ENCODE measurements at places on chromosomes 7 and 10.

GRCh38 chr10:5665373-5666007 lies 905 bp downstream of the ASB13 start:
- DNase-seq, result no peak

- DNase-seq, result no peak
Observed at GRCh38 chr7:95435422-95435780, 573 bp upstream of the PON2 start.

GRCh38 chr10:116472891-116473290 lies 45.2 kb downstream of the PNLIPRP3 start:
- DNase-seq, result peak; percentile 13

DNA sequence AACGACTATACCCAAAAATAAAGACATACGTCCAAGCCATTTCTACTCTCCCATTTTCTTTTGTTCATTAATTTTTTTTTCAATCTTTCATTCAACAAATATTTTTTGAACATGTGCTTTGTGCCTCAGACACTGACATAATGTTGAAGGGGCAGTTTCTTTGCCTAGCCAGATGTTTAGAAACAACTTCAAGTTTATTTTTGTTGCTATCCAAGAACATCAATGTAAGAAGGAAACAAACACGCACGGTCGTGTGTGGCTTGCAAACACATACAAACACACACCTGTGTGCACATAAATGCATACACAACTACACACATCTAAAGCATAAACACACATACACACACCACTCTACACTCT lies 39.9 kb downstream of the BTBD16 start:
- DNase-seq, result no peak

DNA sequence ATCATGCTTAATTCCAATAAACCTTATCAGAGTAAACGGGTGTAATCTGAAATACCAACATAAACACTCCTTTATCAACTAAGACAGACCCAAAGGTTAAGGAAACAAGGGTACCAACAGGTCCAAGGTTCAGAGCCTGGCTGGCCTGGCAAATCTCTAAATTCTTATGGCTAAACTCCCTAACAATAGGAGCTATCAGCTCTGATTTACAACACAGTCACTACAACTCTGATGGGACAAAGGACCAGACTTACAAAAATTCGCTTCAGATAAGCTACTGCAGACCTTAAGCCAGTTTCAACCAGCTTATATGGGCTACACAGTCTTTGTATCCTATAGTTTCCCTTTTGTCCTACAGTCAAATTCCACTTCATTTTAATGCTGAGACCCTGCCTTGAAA lies 381.9 kb downstream of the ZWINT start:
- no peak for DNase-seq

GRCh38 chr7:89377219-89377618 lies 581.7 kb upstream of the TEX47 start:
- no peak for DNase-seq

DNA sequence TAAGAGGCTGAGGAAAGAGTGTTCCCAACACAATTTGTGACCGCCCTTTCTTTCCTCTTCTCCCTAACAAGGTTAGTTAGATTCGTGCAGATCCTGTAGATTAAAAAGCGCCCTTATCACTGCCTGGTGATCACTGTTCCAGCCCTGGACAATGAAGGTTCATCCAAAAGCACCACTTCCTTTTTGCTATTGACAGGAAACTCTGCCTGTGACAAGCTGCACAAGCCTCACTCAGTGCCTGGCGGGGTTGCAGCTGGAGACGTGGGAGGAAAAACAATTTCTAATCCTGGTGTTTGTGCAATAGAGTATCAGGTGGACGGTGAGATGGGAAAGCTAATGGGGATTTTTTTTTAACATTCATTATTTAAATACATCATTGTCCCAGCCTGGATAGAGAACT lies 105.9 kb upstream of the CAV2 start:
- DNase-seq, result peak; percentile 71

DNA sequence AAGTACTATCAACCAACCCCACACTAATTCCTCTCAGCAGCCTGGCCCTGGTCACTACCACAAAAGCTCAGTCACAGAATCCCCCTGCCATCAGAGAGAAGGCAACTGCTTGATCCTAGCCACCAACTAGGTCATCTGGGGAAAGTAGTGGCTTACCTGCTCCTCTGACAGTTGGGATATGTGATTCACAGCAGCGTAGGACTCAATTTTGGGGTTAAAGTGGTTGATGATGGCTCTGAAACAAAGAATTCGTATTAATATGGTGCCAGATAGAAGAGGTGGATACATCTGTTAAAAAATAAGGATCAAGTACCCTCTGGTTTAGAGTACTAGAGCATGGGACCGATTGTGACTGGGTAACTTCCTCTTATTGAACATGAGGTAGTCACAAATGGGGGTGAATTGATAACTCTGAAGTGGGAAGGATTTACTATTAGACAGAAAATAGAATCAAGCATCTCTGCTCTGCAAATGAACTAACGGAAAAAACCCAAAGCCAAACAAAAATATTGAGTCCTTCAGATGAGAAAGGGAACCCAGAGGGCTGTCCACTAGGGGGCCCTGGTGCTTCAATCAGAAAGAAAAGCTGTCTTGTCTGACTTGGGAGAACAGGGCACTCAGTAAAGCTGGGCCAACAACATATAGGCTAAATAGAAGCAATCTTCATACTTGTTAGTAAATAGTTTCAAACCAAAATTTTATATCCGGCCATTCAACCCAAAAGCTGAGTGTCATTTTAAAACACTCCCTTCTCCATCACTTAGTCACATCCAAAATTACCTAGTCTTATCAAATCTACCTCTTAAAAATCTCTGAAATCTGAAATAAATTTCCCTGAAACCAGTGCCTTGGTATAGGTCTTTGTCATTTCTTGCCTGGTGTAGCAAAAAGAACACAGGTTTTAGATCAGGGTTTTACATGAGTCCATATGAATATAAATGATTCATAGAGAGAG lies 45.9 kb upstream of the KCNIP2 start:
- DNase-seq, result peak; percentile 40

DNA sequence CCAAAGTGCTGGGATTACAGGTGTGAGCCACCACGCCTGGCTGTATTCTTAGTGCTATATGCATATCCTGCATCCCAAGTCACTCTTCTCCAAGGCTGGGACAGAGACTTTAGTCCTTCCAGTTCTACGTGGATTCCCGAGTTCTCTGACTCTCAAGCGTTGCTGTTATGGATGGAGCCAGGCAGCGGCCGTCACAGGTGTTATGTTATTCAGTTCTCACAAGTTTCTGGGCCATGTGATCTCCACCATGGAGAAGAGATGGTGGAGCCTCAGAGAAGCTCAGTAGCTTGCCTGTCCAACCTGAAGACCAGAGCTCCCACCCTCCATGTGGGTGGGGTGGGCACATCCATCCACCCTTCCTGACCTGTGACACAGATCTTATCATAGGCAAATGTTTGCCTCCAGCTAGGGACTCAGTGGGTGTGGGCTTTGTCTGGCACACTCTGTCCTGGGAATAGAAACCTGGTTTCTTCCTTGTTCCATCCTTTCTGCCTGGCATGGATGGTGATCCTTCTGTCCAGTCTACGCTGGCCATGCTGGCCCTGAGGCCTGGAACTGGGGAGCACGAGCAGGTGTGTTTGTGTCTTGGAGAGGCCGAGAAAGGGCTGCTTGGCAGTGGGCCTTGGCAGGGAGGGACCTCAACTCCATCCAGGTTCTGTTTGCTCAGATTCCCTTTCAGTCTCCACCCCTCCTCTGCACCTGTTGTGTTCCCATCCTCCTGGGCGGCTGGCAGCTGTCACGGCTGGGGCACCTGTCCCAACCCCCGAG lies 55.3 kb downstream of the NEURL1 start:
- DNase-seq, result no peak

GRCh38 chr7:106050746-106051117 lies 61.4 kb downstream of the SYPL1 start:
- peak; percentile 60 for DNase-seq

DNA sequence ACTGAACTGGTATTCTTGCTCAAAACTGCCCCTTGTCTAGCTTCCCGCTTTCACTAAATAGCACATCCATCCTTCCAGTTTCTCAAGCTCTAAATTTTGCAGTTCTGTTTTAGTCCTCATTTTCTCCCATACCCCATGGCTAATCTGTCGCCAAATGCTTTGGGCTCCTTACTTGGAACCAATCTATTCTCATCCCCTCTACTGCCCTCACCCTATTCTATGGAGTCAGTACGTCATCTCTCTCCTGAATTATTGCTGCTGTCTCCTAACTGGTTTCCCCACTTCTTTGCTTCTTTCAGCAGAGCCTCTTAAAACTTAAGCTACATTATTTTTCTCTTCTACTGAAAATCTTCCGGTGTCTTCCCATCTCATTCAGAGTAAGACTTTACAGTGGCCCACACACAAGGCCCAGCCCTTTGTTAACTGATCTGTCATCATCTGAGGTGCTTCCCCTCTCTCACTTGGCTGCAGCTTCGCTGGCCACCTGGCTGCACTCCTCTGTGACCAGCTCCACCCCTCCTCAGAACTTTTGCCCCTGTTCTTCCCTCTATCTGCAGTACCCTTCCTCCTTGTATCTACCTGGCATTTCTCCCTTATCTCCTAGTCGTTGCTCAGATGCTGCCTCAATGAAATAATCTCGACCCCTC lies 9.9 kb downstream of the STARD3NL start:
- DNase-seq, result no peak

DNA sequence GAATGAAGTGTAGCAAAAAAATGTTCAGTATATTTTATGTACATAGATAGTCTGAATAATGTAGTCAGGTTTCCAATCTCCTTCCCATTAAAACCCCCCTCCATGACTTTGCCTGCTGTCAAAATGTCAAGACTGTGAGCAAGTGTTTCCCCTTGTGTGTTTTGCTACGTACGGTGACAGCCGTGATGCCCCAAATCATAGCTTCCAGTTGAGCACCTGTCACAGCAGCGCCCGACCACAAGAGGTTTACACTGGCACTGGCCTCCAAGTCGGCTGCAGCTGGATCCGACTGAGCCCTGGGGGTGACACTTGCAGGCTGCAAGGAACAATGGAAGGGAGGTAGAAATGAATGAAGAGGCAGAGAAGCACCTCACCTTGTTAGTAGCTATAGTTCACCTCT lies 62.3 kb downstream of the LAMB4 start:
- no peak for DNase-seq

- no peak for DNase-seq
Observed at GRCh38 chr7:21868576-21868850, 77.2 kb downstream of the CDCA7L start.

GRCh38 chr10:34474009-34474376 lies 341.1 kb downstream of the PARD3 start:
- peak; percentile 77 for DNase-seq

- no peak for DNase-seq
Observed at GRCh38 chr10:77267703-77268675, 369.6 kb downstream of the KCNMA1 start.

DNA sequence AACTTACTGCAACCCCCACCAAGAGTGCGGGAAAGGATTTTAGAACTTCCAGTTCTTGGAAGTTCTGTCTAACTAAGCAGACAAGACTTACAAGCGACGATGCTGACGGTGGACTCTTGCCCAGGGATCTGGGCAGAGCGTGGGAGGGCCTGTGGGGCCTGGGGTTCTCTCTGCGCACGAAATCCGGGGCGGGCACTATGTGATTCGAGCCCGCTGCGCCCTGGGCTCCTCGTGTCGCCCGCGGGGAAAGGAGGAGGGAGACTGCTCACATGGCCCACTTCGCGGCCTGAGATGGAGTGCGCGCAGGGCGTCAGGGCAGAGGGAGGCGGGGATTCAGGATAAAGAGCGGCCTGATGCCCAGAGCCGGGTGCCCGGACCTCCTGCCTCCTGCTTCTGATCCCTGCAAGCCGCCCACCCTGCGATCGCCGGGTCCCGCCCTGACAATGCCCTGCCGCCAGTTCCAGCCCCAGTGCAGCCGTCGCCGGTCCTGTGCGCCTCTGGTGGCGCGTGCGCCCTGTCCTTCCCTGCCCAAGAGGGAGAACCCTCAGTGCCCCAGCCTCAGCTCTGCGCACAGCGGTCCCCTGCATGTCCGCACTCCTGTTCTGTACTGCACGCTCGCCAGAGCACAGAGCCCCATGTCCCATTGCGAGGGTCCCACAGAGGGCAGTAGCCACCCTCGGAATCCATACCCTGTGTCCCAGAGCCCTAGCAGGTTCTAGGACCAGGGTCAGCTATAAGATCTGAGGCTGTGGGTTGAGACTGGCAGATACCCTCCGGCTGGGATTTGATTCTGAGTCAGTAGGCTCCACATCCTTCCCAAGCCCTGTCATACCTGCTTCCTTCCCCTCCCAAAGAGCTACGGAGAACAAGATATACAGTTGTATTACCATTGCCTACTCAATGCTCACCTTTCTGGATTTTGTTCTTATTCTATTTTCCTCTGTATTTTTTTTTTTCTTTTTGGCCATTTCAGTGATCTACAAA lies 99.4 kb upstream of the TMEM106B start:
- DNase-seq, result no peak

DNA sequence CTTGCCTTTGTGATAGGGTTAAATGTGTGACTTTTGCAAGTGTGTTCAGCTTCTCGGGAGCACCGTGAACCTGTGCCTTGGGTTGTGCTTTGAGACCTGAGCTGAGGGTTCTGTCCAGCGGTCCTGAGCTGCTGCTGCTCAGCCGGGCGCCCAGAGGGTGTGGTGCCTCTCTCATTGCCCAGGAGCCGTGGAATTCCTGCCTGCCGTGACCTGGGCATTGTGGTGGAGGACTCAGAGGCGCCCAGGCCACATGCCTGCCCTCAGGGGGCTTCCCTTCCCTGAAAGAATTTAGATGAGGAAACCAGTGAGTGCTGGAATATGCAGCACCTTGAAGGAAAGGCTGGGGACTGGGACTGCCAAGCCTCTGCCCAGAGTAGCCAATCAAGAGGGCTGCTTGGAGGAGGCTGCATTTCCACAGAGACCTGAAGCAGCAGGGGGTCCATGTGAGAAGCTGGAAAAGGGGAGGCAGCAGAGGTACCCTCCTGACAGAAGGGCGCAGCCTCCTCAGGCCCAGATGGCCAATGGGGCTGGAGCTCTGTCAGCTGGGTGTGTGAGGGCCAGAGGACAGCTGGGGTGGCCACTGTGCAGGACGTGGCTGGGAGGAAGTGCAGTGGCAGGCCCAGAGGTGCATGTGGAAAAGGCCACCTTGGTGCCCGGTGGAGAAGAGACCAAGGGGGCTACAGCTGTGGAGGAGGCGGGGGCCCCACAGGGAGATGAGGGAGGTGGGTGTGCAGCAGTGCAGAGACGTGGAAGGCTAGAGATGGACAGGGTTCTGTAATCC lies 107.3 kb downstream of the NKX6-2 start:
- no peak for DNase-seq

GRCh38 chr7:152103066-152103465 lies 77.6 kb downstream of the GALNT11 start:
- no peak for DNase-seq

GRCh38 chr10:1576467-1577372 lies 160.6 kb downstream of the ADARB2 start:
- no peak for DNase-seq
